ENCODE measurements at places on chromosomes 7 and 10. TPM values are rescaled to one million over a fixed set of nuclear protein-coding genes. Genes with fewer than 3 reads are reported as not detected.

- H3K4me3 ChIP-seq: no peak overlapping the region
- H3K27ac ChIP-seq: no peak overlapping the region
- H3K4me1 ChIP-seq: no peaks in the 10 kb centered on the region
Observed at GRCh38 chr7:82286798-82287140, 156.8 kb downstream of the CACNA2D1 start.

- peak overlapping the region; percentile 29 for H3K27ac ChIP-seq
- H3K36me3 ChIP-seq: no peaks in the 10 kb centered on the region
- no peaks in the 10 kb centered on the region for H3K27me3 ChIP-seq
- H3K4me3 ChIP-seq: no peak overlapping the region
Observed at GRCh38 chr7:469563-469961, 50.1 kb downstream of the PDGFA start.

DNA sequence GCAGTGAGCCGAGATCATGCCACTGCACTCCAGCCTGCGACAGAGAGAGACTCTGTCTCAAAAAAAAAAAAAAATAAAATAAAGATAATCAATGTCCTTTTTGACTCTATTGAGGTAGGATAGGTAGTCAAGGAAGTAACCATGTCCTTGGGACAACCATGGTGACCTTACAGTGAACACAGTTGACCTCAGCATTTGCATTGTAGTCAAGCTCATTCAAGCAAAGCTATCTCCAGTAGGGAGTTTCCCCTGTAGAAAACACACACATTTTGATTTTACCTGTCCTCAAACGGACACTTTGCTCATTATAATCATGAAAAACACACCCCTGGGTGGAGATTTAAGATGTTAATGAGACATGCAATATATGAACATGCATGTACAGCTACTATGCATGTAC lies 171.7 kb downstream of the KIF20B start:
- no peak overlapping the region for H3K4me3 ChIP-seq
- H3K27me3 ChIP-seq: no peaks in the 10 kb centered on the region
- H3K36me3 ChIP-seq: no peaks in the 10 kb centered on the region
- H3K27ac ChIP-seq: no peak overlapping the region
- no peaks in the 10 kb centered on the region for H3K4me1 ChIP-seq

DNA sequence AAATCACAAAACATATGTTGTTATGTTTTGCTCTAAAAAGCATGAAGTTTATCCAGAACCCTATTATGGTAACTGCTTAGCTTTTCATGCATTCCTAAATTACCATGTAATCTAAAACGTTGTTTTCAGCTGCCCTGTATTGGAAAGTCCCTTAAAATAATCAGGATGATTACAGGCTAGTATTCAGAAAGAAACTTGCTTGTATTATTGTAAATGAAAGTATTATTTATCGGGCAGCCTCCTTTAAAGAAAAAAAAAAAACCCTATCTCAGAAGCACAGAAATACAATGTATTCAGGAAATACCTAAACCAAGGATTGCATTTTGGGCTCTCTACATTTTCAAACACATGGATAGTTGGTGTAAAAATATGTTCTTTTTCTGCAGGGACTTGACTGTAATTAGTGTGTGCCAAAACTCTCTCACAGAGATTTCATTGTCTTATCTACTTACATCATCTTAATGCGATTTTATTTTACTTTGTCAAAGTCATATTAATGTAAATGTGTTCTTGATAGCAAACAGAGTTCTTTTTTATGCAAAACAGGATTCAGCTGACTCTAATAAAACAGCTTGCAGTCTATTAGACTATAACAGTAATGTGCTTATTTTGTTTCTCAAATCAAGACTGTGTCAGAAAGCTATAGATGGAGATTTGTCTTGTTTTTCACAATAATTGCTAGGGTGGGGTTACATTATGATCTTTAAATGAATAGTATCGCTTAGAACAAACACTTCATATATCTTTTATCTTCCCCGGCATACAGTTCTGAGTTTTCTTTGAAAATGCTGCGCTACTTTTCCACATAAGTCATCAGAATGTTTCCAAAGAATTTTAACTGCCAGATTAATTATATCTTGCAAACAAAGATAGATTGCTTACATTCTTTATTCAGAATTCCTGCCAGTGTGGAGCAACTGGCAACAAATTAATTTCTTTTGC lies 65.3 kb upstream of the ARID5B start:
- no peaks in the 10 kb centered on the region for H3K27me3 ChIP-seq
- H3K4me3 ChIP-seq: no peak overlapping the region
- H3K27ac ChIP-seq: peak overlapping the region; percentile 83
- H3K36me3 ChIP-seq: no peaks in the 10 kb centered on the region
- no peak for DNase-seq

GRCh38 chr10:76469675-76470074 lies 1038.3 kb downstream of the LRMDA start:
- no peaks in the 10 kb centered on the region for H3K36me3 ChIP-seq
- H3K4me3 ChIP-seq: no peak overlapping the region
- no peaks in the 10 kb centered on the region for H3K4me1 ChIP-seq
- no peak for DNase-seq

- H3K27me3 ChIP-seq: no peaks in the 10 kb centered on the region
- H3K4me1 ChIP-seq: peaks cover 7% of the 10 kb centered on the region
- H3K36me3 ChIP-seq: no peaks in the 10 kb centered on the region
- H3K27ac ChIP-seq: no peak overlapping the region
- H3K4me3 ChIP-seq: no peak overlapping the region
Observed at GRCh38 chr10:129521161-129522025, 54.4 kb downstream of the MGMT start.

DNA sequence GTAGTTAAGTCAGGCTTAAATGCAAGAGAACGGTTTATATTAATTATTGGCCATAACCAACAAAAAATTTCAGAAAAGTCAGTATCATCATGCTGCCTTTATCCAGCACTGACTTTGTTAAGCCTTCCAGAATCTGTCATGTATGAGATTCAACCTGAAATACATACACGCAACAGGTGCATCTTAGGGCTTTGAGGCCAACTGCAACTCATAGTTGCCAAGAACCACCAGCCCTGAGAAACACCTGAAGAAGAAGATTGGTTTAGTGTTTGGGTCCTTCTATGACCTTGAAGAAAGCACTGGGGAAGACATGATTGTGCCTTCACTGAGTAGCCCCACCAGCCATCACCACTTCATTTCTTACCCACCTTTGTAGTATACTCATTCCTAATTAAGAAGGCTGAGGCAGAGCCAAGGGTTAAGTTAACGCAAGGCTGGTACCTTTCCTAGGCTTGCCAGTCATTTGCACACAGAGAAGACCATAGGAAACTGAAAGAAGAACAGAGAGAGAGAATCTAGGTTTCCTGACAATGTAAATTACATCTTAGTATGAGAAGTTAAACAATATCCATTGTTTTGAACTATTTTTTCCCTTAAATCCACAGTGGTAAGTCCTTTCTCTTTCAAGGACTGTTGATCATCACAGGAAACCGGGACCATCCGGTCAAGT lies 200.1 kb upstream of the PRKCQ start:
- H3K27ac ChIP-seq: no peak overlapping the region
- H3K27me3 ChIP-seq: no peaks in the 10 kb centered on the region
- no peaks in the 10 kb centered on the region for H3K36me3 ChIP-seq

DNA sequence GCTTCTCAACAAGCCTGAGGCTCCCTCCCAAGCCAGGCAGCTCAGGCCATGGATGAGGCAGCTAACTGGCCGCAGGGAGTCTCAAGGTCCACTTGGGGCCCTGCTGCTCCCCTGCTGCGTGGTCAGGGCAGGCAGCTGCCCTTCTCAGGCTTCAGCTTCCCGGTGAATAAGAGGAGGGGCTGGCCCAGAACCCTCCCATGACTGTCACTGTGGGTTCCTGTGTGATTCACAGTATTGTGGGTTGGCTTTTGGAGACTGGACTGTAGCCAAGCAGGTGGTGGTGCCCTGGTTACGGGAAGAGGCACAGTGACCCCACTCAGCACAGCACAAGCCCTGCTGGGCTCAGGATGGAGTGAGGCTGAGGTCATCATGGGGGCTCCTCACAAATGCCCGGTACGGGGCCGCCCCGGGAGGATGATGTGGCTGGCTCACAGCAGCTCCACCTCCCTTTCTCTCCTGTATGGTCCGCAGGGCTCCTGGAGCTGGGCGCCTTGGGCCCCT lies 189.8 kb downstream of the HECW1 start:
- H3K36me3 ChIP-seq: no peaks in the 10 kb centered on the region
- H3K4me3 ChIP-seq: no peak overlapping the region
- no peaks in the 10 kb centered on the region for H3K27me3 ChIP-seq
- no peak overlapping the region for H3K27ac ChIP-seq

DNA sequence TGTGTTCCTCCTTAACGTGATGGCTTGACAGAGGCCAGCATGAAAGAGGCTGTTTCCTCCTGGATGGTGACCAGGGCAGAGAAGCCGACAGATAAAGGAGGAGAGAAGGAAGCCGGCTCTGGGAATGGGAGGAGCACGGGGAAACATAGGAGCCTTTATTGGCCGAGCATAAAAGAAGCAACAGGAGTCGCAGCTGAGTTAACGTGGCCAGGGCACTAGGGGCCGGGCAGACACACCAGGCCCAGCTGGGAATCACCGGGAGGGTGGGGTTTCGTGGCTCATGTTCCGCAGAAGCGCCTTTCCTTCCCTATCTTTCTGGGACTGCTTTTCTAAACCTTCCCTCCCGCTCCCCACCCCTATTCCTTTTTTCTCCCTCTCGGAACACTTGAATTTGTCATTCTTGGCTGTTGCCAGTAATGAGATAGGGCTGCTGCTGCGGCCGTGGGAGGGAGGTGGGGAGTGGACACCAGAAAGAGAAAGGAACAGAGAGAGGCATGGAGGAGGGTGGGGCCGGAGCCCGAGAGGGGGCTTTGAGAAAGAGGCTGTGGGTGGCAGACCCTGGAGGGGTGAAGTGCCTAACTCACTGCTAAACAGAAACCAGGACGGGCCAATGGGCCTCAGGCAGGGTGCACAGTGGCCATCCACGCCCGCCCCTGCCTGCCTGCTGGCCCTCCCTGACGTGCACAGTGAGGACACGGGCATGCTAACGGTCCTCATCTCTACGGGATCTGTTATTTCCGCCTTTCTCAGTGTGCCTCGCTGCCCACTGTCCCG lies 65.2 kb downstream of the COL13A1 start:
- H3K4me1 ChIP-seq: no peaks in the 10 kb centered on the region
- DNase-seq: peak; percentile 58
- no peaks in the 10 kb centered on the region for H3K27me3 ChIP-seq
- H3K4me3 ChIP-seq: no peak overlapping the region
- H3K27ac ChIP-seq: peak overlapping the region; percentile 48
- no peaks in the 10 kb centered on the region for H3K36me3 ChIP-seq

- no peak overlapping the region for H3K4me3 ChIP-seq
- no peaks in the 10 kb centered on the region for H3K36me3 ChIP-seq
- no peaks in the 10 kb centered on the region for H3K27me3 ChIP-seq
- no peaks in the 10 kb centered on the region for H3K4me1 ChIP-seq
Observed at GRCh38 chr7:2999078-2999500, 44.6 kb downstream of the CARD11 start.

ATG9B gene
- total RNA-seq: 1.5 TPM

DNA sequence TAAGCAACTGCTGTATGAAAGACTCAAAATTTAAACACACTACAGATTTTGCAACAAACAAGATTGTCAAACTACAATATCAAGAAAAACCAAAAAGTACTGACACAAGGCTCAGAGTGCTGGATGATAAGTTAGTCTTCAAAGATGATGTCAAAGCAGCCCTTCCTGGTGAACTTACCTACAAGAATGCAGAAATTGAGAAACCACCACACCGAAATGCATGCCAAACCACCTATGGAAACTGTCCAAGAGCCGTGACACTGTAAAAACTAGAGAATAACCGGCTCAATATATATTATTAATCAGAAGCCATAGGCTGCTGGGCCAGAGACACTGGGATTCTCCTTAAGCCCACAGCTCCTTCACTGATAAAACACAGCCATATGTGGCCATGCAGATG lies 25.3 kb downstream of the DENND11 start:
- H3K4me1 ChIP-seq: no peaks in the 10 kb centered on the region
- H3K4me3 ChIP-seq: no peak overlapping the region
- H3K27me3 ChIP-seq: no peaks in the 10 kb centered on the region
- H3K36me3 ChIP-seq: no peaks in the 10 kb centered on the region
- DNase-seq: no peak

- no peak overlapping the region for H3K4me3 ChIP-seq
- no peaks in the 10 kb centered on the region for H3K36me3 ChIP-seq
- H3K27me3 ChIP-seq: no peaks in the 10 kb centered on the region
- no peak overlapping the region for H3K27ac ChIP-seq
Observed at GRCh38 chr10:91328320-91328984, 81.7 kb upstream of the HECTD2 start.

DNA sequence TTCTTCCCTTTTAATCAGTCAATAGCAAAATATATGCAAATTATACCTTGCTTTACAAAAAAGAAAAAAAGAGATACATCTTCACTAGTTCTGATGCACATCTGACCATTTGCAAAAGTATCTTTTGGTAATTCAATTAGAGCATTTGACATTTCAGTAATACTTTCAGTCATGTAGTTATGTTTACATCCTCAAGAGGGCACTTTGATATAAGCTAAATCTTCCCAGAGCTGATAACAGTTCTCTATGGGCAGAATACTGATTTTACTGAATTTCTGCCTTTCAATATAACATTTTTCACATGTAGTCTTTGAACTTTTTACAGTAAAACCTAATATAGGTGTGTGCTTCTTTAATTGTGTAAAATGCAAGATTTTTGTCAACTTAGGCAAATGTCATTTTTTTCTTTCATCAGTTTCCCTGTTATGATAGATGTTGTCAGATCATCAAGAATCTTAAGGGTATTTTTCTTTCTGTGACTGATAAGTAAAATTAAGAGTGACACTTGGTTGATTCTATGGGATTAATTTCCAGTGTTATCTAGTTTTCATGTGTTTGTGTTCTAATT lies 703.5 kb upstream of the SEMA3D start:
- no peaks in the 10 kb centered on the region for H3K27me3 ChIP-seq
- no peaks in the 10 kb centered on the region for H3K36me3 ChIP-seq
- H3K4me1 ChIP-seq: no peaks in the 10 kb centered on the region
- H3K27ac ChIP-seq: no peak overlapping the region
- DNase-seq: no peak
